ENCODE measurements at places on chromosomes 3 and 15.
A peak's percentile ranks its signal among the peaks of the same experiment; 100 is the strongest.

DNA sequence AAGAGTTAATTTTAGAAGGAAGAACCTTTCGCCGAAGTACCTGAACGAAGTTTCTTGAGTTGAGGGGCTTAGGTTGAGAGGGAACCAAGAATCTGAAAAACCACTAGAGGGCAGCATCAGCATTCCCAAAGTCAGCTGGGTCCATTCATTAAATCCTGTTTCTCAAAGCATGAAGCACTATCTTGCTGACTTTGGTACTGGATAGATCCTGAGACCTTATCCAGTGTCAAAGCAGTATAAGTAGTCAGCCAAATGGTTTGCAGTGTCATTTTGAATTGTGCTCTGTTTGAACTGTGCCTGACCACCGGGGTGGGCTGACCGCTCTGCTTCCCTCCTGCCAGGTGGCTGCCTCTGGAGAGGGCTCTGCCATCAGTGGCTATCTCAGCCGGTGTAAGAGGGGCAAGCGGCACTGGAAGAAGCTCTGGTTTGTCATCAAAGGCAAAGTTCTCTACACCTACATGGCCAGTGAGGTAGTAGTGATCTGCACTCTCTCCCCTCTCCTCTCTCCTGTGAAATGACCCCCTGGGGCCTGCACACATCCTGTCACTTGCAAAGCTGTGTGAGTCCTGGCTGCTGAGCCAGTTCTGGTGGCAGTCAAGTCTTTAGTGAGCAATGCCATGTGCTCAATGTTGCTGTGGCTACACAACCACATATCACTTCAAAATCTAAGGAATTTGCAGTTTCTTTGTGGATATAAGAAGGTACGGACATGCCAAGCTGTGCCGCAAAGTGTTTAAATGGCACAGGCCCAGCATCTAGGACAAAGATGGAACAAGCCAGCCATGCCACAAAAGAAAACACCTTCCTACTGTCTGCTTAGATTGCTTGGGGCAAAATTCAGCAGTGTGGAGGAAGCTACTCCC lies 21.4 kb upstream of the NR2C2 start:
- peak; percentile 54 for DNase-seq

- DNase-seq = no peak
Observed at GRCh38 chr15:44082558-44083157, 112.4 kb downstream of the FRMD5 start.

- DNase-seq = peak; percentile 6
Observed at GRCh38 chr15:80695911-80696661, 976 bp downstream of the ABHD17C start.

GRCh38 chr15:45795440-45796069 lies 160.7 kb downstream of the SQOR start:
- no peak for DNase-seq

DNA sequence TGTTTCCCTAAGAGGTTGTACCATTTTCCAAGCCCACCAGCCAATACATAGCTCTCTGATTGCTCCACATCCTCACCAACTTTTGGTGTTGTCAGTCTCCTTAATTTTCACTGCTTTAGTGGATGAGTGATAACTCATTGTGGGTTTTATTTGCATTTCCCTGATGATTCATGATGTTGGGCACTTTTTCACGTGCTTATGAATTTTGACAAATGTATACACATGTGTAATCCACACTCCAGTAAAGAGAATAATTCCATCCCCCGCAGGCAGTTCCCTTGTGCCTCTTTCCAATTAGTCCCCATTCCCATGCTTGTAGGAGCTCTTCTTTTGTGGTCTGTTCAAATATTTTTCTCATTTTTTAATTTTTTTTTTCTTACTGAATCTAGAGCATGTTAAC lies 52.4 kb downstream of the ANP32A start:
- DNase-seq = no peak

- peak; percentile 41 for DNase-seq
Observed at GRCh38 chr3:38655708-38656300, 6.3 kb upstream of the SCN5A start.

- no peak for DNase-seq
Observed at GRCh38 chr3:132421832-132422231, 4.5 kb downstream of the DNAJC13 start.

- no peak for DNase-seq
Observed at GRCh38 chr3:57043518-57043917, 16.9 kb upstream of the SPATA12 start.

GRCh38 chr3:41853540-41854196 lies 108.2 kb downstream of the ULK4 start:
- DNase-seq = no peak

- DNase-seq = no peak
Observed at GRCh38 chr3:7800006-7800780, 701.4 kb upstream of the LMCD1 start.

DNA sequence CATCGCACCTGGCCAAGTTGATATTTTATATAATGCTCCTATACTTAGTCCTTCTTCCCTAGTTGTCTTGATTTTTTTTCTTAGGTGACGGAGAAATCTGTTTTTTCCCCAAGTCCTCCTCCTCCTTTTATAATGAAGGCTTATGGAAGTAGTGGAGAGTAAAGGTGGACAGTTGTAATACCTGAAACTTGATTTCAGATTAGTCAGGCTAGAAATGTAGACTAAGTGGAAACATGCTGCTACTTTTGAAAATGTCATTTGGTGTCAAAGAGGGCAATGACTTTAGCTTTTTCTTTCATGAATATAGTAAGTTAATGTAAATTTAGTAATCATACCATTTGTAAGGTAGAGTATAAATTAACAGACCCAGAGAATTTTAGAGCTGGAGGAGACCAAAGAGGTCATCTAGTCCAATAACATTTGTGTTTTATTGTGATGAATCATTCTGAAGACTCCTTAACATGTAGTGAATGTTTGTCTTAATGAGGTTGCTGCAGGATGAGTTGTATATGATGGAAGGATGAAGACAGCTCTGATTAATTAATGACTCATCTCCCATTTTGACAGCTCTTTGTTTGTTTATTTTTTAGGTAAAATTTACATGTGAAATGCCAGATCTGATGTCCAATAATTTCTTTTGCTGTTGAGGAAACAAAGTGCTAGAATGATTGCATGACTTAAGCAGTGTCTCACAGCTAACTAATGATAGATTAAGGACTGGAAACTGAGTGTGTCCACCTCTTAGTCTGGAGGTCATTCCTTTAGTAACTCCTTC lies 8.7 kb downstream of the CTDSPL2 start:
- DNase-seq = no peak

- no peak for DNase-seq
Observed at GRCh38 chr3:52298149-52299098, 10.8 kb downstream of the GLYCTK start.

GRCh38 chr3:77500721-77501120 lies 460.8 kb downstream of the ROBO2 start:
- DNase-seq = no peak

GRCh38 chr3:114154321-114154821 lies 24.5 kb downstream of the DRD3 start:
- no peak for DNase-seq

DNA sequence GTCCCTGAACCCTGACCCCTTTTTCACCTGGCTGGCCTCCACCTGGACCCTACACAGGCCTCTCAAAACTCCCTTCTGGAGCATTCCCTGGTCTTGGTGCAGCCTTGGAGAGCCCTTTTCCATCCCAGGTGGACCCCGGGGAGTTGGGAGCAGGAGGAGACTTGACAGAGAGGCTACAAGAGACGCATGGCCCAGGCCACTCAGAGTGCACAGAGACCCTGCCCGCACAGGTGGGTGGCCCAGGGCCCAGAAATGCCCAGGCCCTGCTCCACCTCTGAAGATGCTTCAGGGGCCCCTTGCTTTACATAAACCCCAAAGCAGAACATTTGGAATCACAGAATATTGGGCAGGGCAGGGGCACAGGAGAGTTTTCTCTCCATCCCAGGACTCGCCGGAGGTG lies 34.4 kb downstream of the CYP11A1 start:
- DNase-seq = no peak

Measured in CD4-positive, alpha-beta T cell treated with Interleukin-15 for 4 hours (primary cell).